Keratinocyte (primary cell): ENCODE measurements at places on chromosomes 7 and 10.

- no peak for DNase-seq
Observed at GRCh38 chr10:81034383-81034782, 496.7 kb downstream of the SH2D4B start.

DNA sequence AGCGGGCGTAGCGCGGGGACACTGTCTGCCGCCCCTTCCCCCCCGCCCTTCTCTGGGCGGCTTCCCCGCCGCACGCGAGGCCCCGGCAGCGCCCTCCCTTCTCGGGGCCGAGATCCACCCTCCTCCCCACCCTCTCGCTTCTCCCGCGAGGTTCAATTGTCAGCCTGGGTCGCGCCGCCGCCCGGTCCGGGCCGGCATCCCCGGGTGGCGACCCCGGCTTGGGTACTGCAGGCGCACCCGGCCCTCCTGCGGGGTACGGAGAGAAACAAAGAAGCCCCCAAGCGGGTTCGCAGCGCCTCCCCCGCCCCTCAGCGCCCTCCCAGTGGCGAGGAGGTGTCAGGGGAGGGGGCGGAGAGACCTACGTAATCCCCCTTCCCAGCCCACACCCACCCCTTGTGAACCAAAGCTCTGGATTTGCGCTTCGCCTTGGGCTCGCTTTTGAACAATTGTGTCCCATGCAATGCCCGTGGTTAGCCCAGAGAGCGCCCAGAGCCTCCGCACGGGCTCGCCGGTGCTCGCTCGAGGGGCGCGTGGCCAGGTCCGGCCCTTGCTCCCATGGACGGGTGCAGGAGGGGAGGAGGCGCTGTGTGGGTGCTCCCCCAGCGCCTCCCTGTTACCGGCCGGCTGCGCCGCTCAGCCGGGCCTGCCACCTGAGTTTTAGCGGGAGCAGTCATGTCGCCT is 634 bp downstream of the HECW1 start:
- DNase-seq, result no peak

DNA sequence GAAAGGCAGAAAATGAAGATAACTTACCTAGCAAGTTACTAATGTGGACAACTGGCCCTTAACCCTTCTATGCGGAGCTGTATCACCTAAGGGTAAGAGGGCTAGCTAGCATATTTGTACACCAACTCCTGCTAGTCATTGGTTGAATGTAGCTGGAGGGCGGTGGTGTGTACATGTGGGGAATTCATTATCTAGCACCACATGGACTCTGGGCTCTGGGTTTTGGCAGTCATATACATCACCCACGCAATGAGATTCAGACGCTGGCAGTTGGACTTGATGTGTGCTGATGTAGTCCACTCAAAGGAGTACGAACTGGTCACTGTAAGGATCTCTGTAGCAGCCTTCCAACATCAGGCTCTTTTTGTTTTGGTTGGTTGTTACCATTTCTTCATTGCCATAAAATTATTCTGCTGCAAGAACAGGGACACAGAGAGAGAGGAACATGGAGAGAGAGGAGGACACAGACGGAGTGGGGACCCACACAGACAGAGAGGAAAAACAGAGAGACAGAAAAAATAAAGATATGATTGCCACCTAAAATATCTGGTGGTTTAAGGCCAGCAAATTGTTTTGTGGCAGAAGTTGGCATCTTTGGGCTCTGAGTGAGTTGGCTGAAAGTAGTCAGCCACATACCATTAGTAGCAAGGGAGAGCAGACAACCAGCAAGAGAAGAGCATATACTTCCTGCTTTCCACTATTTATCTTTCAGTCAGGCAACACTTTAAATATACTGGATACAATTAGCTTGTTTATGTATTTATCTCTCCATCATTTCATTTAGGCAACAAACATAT is 76.7 kb upstream of the MTPN start:
- DNase-seq, result no peak

GRCh38 chr7:18511351-18512140 is 16.0 kb downstream of the HDAC9 start:
- DNase-seq, result no peak

DNA sequence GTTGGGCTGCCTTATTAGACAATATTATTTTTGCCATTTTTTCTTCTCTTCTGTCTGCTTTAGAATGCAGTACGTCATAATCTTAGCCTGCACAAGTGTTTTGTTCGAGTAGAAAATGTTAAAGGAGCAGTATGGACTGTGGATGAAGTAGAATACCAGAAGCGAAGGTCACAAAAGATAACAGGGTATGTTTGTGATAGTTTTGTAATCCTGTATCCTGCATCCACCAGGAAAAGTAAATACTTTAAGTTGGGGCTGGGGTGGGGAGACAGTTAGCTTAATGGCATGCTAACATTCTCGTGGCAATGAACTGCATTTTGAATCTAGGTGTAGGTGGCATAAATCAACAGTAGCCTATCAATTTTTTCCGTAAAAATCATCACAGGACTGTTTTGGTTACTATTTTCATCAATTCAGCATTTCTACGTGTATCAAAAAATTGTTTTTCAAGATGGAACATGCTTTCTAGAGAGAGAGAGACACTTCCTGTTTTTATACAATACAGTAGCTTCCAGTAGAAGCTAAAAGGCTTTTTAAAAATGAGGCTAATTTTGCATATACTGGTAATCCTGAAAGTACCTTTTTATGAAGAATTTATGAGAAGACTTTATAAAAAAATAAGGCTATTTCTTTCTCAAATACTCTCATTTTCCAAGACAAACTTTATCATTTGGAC is 247.5 kb downstream of the FOXP2 start:
- no peak for DNase-seq

DNA sequence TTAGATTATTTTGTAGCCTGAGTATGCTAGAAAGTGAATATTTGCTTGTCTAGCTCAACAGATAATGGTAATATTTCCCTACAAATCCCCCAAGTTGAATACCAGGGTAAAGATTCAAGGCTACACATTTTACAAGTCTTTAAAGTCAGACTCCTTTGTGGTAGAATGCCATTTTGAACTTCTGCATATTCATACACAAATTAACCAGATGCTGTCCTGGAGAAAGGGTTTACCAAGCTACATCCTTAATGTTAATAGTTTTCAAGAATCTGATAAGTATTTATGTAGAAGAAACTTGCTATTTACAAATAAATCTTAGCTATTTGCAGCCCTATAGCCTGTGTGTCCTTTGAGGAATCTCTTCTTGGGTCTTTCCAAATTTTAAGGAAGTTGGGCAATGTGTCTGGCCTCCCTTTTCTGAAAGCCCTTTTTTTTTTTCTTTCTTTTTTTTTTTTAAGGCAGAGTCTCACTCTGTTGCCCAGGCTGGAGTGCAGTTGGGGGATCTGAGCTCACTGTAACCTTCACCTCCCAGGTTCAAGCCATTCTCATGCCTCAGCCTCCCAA is 82.6 kb downstream of the CPEB3 start:
- DNase-seq, result no peak

GRCh38 chr7:22445853-22446252 is 54.1 kb downstream of the STEAP1B start:
- no peak for DNase-seq

DNA sequence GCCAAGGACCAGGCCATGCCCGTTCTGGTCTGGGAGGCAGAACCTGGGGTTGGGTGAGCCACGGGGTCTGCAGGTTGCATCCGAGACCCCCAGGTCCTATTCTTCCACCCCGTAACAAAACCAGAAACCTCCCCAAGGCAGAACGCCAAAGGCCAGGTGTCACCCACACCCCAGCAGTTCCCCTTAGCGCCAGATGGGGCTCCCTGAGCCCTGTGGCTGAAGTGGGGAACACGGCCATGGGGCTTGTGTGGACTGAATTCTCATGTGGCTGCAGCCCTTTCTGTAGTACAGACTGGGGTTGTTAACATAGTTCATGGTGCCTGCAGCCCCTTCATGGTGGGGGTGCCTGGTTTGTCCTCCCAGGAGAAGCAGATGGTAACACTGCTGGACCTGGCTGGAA is 10.2 kb downstream of the BRI3 start:
- no peak for DNase-seq

GRCh38 chr10:18157881-18158280 is 17.7 kb downstream of the CACNB2 start:
- no peak for DNase-seq

GRCh38 chr7:100584054-100584682 is 1.8 kb downstream of the LRCH4 start:
- no peak for DNase-seq

DNA sequence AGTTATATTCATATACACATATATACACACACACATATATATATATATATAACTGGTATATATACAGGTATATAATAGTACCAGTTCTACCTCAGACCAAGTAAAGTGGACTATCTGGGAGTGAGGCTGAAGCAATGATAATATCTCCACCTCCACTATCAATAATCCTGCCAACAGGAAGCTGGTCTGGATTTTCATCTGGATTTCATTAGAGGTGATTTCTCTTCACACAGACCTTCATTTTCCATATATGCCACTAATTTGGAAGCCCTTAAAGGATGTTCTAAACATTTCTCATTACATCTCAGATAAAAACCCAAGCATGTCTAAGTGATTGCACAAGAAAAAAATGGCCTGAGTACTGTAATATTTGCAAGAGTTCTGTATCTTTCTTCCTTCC is 1.7 kb upstream of the SLC35B4 start:
- DNase-seq, result no peak

GRCh38 chr7:16891874-16892643 is 10.3 kb upstream of the AGR3 start:
- no peak for DNase-seq

GRCh38 chr10:54880996-54881395 is 80.0 kb upstream of the PCDH15 start:
- DNase-seq, result no peak

DNA sequence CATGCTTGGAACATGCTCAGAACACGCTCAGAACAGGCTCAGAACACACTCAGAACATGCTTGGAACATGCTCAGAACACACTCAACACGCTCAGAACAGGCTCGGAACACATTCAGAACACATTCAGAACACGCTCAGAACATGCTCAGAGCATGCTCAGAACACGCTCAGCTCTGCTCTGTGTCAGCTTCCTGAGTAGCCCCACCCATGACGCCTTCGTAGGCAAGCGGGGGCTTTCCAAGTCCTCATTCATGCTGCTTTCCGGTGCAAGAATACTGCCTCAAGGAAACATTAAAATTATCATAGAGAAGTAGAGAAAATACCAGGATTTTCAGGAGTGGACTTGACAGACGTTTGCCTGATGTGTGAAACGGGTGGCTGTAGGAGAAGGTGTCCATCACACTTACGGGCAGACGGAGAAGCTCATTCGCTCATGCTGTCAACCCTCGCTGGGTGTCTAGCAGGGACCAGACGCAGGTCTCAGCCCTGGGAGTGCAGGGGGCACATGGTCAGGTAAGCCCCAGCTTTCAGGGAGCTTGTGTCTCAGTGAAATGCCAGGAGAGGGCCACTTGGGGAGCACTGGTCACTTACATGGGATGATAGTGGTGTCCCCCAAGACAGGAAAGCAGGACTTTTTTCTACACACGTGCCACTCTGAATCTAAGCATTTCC is 24.7 kb downstream of the EN2 start:
- DNase-seq, result no peak

DNA sequence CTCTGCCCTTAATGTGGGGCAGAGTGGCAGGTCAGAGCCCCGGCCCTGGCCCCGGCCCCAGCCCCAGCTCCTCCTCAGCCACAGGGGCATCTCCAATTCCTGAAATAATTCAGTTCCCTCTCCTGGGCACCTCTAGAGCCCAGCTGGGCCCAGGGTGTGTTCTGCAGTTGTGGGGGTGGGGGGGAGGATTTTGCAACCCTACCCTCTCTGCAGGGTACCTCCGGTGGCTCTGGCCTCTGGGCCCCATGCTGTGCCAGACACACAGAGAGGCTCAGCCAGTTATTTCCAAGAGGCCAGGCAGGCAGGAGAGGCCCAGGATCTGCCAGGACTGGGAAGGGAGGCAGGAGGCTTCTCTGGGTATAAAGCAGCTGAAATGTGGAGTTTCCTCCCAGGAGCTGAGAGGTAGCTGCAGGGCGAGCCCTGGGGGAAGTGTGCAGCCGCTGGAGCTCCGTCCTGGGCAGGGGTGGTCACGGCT is 47.9 kb downstream of the PWWP2B start:
- DNase-seq, result no peak

DNA sequence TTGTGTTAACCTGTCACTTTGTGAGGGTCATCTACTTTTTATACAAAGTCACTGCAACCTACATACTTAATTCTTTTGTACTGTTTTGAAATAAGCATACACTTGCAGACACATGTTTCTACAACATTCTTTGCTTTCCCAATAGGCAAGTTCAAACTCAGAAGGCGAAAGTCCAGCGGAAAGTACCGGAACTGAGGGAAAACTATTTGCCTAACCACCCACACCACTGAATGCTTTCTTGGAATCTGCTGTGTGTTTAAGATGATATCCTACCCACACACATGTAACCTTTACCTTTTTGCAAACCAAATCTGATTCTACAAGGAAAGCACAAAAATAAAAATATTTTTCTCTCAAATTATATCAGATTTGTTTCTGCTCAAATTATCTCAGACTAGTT is 139.4 kb upstream of the AGR3 start:
- no peak for DNase-seq

DNA sequence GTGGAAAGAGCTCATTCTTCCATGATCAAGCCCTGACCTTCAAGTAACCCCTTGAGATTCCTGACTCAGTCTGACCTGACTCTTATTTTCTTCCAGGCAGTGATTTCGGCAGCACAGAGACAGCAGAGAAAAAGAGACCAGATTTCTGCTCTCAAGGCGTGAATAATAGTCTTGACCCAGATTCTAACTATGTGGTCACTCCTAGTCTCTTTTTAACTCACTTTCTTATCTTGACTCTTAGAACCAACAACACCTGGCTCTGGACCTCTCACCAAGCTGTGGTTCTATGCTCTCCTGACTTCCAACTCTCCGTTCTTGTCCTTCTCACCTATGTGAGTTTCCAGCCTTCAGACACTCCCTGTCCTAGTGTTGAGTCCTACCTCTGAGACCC is 36.9 kb upstream of the KDM7A start:
- DNase-seq, result no peak

- DNase-seq, result no peak
Observed at GRCh38 chr10:101668566-101668965, 26.4 kb downstream of the FBXW4 start.

DNA sequence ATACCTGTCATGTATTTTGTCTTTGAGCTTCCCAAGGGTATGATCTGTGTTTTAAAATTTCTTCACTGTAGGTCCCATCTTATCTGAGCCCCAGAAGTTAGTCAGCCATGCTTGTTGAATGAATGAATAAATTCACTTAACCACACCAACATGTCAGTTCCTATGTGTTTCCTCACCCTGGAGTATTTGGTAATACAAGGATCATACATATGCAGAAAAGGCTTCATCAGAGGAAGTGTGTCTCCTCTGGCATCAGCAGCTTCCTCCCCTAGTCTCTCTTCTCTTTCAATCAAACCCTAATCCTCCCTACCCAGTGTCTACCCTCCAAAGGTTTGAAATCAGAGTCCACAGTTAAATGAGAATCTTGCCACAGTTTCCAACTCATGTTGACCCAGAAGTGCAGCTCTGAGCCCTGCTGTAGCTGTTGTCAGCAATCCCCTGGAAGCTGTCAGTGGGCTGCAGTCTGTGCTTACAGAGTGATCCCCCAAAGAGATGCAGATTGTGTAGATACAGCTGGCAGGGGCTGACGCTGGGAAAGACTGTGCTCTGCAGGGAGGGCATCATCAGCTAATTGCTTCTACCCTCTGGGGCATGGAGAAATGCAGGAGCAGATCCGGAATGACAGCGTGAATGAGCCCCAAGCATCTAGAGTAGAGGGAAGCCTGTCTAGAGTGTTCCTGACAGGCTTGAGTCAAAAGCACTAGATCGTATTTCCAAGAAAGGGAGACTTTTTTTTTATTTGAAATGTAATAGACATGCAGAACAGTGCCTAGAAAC is 105.0 kb upstream of the WDR11 start:
- DNase-seq, result no peak
